ENCODE measurements at places on chromosomes 12 and 14. TPM values are rescaled to one million over a fixed set of nuclear protein-coding genes. Genes with fewer than 3 reads are reported as not detected.

The ERH gene
- 55.5 TPM for total RNA-seq

The DUSP16 gene
- total RNA-seq = 23.4 TPM

The P3H3 gene
- 77.7 TPM for total RNA-seq

The PLEKHG7 gene
- not detected for total RNA-seq
